IPS DF 6.9 (cell line): ENCODE measurements at places on chromosomes 6 and 20.

GRCh38 chr6:161410076-161410475, 136.2 kb upstream of the AGPAT4 start:
- no peak for DNase-seq

GRCh38 chr20:50304501-50304856, 113.8 kb downstream of the CEBPB start:
- DNase-seq: no peak

DNA sequence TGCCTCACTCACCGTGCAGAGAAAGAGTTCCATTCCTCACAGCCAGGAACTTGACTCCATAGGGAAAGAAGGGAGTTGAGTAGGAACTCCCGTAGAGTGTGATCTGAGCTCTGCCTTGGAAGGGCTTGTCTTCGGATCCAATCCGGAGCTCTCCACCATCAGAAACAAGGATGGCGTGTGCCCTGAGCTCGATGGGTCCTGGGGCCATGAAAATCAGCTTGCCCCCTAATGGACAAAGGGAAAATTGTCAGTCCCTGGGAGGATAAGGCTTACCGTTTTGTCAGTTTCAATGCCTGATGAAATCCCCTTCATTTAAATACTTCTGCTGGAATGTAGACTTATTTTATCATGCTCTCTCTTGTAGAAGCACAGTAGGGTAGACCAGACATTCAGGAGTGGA, 153.3 kb downstream of the PKHD1 start:
- peak; percentile 37 for DNase-seq

DNA sequence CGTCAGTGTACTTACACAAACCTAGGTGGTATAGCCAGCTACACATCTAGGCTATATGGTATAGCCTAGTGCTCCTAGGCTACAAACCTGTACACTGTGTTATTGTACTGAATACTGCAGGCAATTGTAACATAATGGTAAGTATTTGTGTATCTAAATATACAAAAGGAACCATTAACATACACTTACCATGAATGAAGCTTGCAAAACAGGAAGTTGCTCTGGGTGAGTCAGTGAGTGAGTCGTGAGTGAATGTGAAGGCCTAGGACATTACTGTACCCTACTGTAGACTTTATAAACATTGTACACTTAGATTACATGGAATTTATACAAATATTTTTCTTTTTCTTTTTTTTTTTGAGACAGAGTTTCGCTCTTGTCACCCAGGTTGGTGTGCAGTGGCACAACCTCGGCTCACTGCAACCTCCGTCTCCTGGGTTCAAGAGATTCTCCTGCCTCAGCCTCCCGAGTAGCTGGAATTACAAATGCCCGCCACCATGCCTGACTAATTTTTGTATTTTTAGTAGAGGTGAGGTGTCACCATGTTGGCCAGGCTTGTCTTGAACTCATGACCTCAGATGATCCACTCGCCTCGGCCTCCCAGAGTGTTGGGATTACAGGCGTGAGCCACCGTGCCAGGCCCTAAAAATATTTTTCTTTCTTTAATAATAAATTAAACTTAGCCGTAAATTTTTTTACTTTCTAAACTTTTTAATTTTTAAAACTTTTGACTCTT, 15.4 kb upstream of the KIAA1755 start:
- DNase-seq: no peak

- DNase-seq: no peak
These were observed 497.9 kb upstream of the JARID2 start for GRCh38 chr6:14747881-14748520.

DNA sequence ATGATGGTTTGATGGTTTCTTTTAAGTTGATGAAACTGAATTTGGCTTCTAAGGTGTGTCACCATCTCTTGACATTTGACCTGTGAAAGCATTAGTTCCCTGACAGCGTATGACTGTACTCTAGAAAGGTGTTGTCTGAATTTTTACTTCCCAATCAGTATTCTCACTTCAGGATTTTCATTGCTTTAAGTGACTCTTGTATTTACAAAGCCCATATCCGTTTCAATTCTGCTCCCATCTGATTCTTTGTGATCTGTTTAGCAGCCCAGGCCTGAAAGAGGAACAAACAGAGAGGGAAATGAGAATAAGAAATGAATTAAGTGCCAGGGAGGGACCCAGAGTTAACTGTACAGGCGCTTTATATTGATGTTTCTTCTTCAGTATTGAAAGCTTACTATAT, 73.7 kb downstream of the FARS2 start:
- no peak for DNase-seq

- no peak for DNase-seq
These were observed 106.3 kb downstream of the RFX6 start for GRCh38 chr6:116983375-116983774.

GRCh38 chr6:124977067-124977908, 15.1 kb downstream of the RNF217 start:
- DNase-seq: no peak

GRCh38 chr20:1491281-1491840, at the start of gene SIRPB2:
SIRPB2 (minus strand) TSS chr20:1491420; CDS start chr20:1491359, 61 bp downstream.
- no peak for DNase-seq

- no peak for DNase-seq
These were observed 124.4 kb upstream of the HCRTR2 start for GRCh38 chr6:55049866-55050265.

GRCh38 chr6:157143171-157143889, 180.0 kb downstream of the TMEM242 start:
- DNase-seq: no peak
